Activated naive CD8-positive, alpha-beta T cell treated with anti-CD3 and anti-CD28 coated beads for 36 hours (primary cell): ENCODE measurements at places on chromosomes 1 and 21. TPM values are rescaled to one million over a fixed set of nuclear protein-coding genes. Genes with fewer than 3 reads are reported as not detected.

DNA sequence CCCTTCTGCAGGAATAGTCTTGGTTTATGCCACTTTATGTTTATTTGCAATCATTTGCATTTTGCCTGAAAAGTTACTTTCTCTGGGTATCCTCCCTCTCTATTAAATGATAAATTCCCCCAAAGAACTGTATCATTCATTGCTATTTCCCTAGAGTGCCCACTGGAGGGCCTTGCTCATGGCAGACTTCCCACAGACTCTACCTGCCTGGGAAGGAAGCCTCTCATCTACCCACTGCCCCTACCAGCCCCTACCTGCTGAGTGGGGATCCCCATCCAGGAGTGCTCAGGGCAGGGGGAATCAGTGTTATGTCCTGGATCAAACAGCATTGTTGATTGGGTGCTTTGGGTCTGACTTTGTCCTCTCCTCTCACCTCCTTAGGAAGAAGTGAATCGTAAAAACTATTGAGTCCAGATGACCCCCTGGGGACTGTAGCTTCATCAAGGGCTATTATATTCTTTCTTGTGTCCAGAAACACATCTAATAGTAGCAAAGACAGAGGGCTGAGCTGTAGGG lies 6.8 kb upstream of the LRRN2 start:
- no peak overlapping the region for H3K27ac ChIP-seq
- DNase-seq, result no peak
- peaks cover 7% of the 10 kb centered on the region for H3K27me3 ChIP-seq
- H3K4me1 ChIP-seq, result peaks cover 4% of the 10 kb centered on the region
- no peaks in the 10 kb centered on the region for H3K36me3 ChIP-seq
- H3K4me3 ChIP-seq, result no peak overlapping the region

DNA sequence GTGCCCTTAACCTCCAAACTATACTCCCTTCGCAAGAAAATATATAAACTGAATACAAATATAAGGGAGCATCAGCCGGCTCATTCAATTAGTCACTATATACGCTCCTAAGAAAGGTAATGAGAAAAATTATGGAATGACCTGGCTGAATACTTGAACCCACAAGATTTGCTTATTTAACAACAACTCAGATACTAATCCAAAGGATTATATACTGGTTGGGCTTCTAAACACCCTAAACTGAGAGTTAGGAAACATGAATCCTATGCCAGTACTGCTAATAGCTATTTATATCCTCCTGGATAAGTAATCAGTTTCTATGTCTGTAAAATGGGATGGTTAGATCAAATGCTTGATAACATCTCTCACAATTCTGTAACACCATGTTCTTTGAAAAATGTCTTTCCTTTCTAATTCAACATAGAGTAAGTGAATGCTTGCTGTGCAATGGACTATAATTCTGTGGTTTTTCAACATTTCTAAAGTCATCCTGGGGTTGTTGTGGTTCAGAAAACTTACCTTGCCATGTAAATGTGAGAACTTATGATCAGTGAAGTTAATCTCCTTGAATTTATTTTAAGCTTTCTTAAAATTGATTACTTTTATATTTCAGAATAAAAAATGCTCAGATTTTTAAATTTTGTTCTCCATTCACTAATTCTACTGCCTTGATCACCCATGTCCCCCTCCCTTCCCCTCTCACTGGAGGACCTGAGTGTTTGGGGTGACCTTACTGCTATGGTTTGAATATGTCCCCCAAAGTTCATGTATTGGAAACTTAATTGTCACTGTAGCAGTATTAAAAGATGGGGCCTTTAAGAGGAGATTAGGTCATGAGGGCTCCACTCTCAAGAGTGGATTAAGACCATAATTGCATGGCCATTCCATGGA lies 14.5 kb downstream of the DUSP10 start:
- peaks cover 73% of the 10 kb centered on the region for H3K36me3 ChIP-seq
- H3K4me1 ChIP-seq, result peaks cover 53% of the 10 kb centered on the region
- peak overlapping the region; percentile 92 for H3K27ac ChIP-seq
- DNase-seq, result no peak
- no peak overlapping the region for H3K4me3 ChIP-seq

DNA sequence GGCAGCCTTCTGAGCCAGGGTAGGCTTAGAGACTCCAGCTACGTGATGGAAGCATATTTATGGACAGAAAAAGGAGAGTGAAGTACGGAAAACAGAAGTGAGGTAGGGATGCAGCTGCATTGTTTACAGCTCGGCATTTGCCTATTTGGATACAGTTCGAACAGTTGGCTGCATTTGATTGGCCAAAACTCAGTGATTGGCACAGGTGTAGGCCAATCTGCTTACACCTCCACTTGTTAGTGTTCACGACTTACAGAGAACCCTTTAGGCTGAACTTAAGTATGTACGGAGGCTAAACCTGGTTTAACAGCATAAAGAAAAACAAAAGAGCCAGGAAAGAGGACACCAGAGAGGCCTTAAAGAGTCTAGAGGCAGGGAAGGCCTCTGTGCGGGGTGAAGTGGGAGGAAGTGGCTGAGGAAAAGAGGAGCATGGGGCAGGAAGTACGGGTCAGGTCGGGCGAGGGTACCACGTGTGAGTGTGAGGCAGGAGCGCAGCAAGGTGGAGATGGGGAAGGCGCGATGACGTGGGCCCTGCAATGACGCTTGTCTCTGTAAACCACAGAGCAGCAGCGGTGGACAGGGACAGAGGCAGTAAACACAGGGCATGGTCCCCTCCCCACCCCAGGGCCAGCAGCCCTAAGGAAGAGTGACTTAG lies 32.0 kb downstream of the RSPH1 start:
- peaks cover 4% of the 10 kb centered on the region for H3K27me3 ChIP-seq
- peak overlapping the region; percentile 56 for H3K4me3 ChIP-seq
- H3K4me1 ChIP-seq, result peaks cover 68% of the 10 kb centered on the region
- peak; percentile 53 for DNase-seq

- no peaks in the 10 kb centered on the region for H3K27me3 ChIP-seq
- H3K4me1 ChIP-seq, result peaks cover 9% of the 10 kb centered on the region
- no peak overlapping the region for H3K4me3 ChIP-seq
- peak overlapping the region; percentile 25 for H3K27ac ChIP-seq
- H3K36me3 ChIP-seq, result peaks cover 7% of the 10 kb centered on the region
These were observed 58.0 kb upstream of the PDC start for GRCh38 chr1:186518822-186519381.

DNA sequence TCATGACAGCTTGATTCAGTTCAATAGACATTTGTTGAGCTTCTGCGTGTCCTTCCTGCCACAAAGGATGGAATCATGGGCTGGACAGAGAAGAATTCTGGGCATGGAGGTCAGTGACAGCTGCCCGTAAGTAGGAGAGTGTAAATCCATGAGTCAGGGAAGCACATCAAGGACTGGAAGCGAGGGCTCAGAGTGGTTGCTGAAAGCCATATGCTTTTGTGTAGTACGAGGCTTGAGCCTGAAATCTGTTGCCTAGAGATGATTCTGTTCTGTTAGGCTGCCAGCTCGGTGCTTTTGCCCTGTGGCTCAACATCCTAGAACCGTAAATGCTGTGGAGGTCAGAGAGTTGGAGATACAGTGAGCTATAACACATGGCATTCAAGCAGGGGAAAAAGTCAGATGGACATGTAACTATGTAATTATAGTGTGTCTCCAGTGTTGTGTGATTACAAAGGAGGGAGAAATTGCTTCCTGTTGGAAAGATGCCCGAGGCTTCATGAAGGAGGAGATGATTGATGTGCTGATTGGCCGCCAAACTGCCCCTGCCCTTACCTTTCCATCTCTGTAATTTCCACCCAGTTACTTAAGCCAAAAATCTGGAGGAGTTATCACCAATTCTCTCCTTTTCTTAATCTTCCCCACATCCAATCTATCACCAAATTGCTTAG lies 92.8 kb upstream of the CACNA1E start:
- no peak overlapping the region for H3K4me3 ChIP-seq
- no peak overlapping the region for H3K27ac ChIP-seq
- no peak for DNase-seq

DNA sequence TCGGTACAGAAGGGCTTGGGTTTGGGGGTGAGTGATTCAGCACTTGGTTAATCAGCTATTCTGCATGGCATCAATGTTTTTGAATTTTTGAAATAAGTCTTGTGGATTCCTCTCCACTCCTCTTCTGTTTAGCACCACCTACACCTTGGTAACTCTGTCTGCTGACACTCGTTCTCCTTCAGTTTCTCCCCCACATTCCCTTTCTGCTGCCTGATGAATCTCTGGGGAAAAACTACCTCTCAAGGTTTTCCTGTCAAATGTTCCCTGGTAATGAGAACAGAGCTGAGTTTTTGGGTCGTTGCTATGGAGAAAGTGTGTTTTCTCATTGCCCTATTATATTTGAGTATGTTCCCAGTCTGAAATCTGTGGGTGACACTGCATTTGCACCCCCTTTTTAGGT lies 108.2 kb downstream of the GABPA start:
- DNase-seq, result no peak
- H3K4me3 ChIP-seq, result no peak overlapping the region
- peaks cover 8% of the 10 kb centered on the region for H3K27me3 ChIP-seq
- H3K4me1 ChIP-seq, result no peaks in the 10 kb centered on the region

Gene APOBEC4
- total RNA-seq, result not detected
